Cardiac muscle cell (in vitro differentiated cells and primary cell): ENCODE measurements at places on chromosomes 6 and 20. TPM values are rescaled to one million over a fixed set of nuclear protein-coding genes. Genes with fewer than 3 reads are reported as not detected.
A peak's percentile ranks its signal among the peaks of the same experiment; 100 is the strongest.

GRCh38 chr20:54105653-54106052, 35.3 kb upstream of the BCAS1 start:
- no peak for DNase-seq

DNA sequence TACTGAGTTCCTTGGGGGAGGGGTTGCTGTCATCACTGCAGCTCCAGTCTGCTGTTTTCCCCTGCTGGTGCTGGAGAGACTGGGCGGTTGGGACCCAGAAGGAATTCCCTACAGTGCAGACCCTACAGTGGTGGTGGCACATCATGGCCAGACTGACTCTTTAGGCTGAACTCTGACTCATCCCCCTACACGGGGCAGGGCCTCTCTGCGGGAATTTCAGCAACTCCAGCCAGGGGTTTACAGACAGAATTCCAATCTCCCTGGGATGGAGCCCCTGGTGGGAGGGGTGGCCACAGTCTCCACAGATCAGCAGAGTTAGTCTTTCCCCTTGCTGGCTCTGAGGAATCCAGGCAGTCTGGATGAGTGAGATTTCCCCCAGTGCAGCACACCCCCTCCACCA, 46.9 kb upstream of the MAPK13 start:
- no peak for DNase-seq

GRCh38 chr6:83860782-83861495, 1.4 kb downstream of the CYB5R4 start:
- no peak for DNase-seq

- DNase-seq, result no peak
Measured at GRCh38 chr6:16663901-16664300, 97.4 kb downstream of the ATXN1 start.

DNA sequence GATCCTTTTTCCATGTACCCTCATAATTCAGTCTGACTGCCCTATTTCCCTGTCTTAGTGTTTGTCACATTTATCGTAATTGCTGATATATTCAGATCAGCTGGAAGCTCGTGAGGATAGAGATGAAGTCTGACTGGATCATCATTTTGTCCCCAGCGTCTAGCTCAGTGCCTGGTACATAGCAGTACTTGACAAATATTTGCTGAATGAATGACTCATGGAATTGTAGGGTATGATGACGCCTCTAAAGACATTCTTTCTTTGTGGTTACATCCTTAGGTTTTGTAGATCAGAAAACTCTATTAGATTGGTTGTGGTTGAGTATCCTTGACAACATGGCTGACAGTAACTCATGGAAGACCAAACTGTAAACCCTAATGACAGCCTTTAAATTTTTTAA, 68.9 kb downstream of the MTHFD1L start:
- DNase-seq, result no peak

DNA sequence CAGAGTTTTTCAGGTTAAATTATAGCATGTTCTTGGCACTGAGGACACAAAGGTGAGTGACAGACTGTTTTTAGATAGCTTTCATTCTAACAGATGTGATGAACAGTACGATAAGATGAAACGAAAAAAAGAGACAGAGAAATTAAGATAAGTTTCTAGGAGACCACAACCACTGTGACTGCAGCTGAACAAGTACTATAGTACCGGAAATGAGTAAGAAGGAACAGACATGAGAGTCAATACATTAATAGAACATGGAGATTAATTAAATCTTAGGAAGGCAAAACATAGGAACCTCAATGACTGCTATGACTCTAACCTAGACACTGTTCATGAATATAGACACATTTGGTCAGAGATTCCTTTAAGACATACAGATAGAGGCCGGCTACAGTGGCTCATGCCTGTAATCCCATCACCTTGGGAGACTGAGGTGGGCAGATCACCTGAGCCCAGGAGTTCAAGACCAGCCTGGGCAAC, 40.2 kb downstream of the HBS1L start:
- DNase-seq, result no peak

DNA sequence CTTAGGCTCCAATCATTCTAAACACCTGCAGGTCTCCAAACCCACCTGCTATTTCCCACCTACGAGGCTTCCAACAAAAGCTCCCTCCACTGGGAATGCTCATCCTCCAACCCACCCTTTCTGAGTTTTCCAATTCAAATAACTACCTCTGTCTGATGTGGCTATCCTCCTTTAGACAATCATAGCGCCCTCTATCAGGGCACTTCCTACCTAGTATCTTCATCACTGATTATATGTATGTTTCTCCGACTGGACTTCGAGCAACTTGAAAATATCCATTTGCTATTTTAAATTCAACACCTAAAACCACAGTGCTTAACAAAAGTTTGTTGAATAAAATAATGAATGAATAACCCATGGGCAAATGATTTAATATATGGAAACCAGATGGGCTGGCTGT, 41.3 kb downstream of the MTFR2 start:
- DNase-seq, result no peak

- DNase-seq, result peak; percentile 42
Measured at GRCh38 chr6:89984926-89985750, 90.9 kb downstream of the GJA10 start.

- DNase-seq, result no peak
Measured at GRCh38 chr6:96184798-96185197, 169.0 kb downstream of the FUT9 start.

DNA sequence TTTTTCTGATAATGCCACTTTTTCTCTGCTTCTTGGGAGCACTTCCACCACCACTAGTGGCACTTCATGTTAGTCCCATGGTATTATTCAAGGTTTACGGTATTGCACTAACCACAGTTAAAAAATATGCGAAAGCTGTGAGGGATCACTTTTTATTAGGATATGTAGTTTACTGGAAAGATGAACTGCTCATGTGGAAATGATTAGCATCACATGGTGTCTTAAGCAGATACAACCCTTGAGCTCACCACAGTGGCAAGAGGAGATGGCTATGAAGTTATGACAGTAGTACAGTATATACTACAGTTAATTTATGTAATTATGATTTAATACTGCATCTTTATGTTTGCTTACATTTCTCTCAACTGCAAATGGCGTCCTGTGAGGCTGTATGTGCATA, 134.5 kb upstream of the HMGN3 start:
- no peak for DNase-seq

DNA sequence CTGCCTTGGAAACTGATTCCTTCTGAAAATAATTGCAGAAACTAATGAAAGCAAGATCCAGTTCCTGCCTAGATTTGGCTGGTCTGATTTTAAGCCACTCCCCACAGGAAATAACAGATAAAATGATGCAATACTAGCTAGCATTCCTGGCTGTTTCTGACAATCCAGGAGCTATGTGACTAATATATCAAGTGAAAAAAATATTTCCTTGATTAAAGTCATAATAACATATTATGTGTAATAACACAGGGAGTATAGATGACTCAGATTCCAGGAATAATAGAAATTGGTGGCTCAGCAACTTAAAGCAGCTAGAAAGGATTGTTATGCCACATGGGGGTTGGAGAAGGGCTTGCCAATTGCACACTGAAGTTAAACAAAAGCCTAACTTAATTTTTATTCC, 182.7 kb upstream of the SALL4 start:
- DNase-seq, result no peak

DNA sequence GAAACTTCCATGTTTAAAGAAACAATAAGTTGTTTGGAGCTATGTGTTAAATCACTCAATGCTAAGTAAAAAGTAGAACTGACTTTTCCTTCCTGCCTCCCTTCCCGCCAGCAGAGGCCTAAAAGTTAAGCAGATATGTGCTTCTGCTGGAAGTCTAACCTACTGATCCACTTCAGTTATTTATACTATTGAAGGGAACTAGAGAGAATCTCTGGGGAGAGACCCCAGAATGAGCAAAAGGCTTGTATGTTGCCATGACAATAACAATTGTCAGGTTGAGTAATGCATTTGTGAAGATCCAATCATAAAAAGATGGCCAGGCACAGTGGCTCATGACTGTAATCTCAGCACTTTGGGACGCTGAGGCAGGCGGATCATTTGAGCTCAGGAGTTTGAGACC, 24.7 kb downstream of the MGME1 start:
- DNase-seq, result no peak

DNA sequence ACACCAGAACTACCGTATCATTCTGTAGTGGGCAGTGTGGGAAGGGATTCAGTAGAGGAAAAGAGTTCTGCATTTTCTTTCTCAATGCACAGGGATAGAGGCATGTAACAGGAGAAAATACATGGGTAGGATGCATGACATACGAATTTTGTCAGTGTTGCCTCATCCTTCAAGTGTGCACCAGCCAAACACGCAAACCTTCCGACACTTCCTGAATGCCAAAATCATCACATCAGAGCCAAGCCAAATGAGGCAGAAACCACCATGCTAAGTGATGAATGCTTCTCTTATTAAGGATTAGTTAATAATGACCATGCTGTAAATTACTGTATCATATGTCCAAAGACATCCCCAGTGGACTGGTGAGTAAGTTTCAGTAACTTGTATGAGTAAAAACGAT, 27.3 kb downstream of the RAMACL start:
- peak; percentile 77 for DNase-seq

DNA sequence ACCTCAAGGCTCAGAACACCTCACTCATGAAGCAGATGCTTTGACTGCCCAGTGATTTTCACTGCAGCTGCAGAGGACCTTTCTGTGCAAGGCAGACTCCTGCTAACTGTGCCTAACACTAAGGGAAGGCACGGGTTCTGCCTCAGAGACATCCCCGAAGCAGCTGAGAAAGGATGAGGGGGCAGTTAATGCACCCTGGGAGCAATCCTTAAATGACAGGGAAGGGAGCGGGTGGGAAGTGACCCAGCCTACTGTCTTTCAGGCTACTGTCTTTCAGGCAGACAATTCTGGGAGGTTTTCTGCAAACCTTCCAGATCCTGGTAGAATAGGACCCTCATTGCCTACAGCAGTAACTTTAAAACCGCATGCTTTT, 55.3 kb downstream of the NDUFAF5 start:
- no peak for DNase-seq

GRCh38 chr20:57512432-57512831, 12.5 kb downstream of the CTCFL start:
- DNase-seq, result no peak

- no peak for DNase-seq
Measured at GRCh38 chr20:3189561-3190131, 14.8 kb downstream of the DDRGK1 start.

DNA sequence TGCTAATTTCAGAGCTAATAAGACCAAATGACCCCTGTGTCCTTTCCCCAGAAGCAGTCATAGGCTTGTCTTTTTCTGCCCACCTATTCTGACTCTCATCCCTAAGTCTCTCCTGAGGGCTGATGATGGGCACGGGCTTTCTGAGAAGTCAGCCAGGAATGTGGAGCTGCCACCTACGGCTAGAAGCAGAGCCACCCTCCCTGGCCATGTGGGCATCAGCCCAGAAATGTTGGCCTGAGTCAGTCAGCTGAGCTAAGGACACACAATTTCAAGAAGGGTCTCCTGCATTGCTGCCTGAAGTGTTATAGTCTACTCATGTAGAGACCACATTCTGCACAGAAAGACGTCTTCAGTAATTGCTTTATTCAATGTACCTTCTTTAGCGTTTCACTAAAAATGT, 17.1 kb downstream of the MYLIP start:
- DNase-seq, result no peak

- DNase-seq, result no peak
Measured at GRCh38 chr20:57422254-57422653, 31.1 kb downstream of the RBM38 start.

- DNase-seq, result no peak
Measured at GRCh38 chr20:54794110-54794509, 318.7 kb downstream of the DOK5 start.

GRCh38 chr6:43267619-43268354, 24.5 kb downstream of the TTBK1 start:
- DNase-seq, result no peak

- DNase-seq, result peak; percentile 38
Measured at GRCh38 chr6:23584134-23584763, 541.8 kb upstream of the NRSN1 start.

DNA sequence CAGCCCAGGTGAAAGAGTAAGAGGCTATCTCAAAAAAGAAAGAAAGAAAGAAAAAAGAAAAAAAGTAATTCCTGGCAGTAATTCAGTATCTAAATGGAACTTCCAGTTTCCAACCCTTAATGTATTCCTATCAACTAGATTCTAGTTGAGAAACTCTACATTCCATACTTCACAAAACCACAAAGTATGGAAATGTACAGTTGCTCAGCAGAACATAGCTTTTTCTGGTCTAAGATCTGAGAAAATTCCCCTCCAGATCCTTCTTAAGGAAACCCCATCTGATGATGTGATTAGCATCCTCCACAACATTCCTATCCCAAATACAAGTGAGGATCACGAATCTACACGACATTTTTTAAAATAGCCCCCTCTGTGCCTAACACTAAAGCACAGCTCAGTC, 3.6 kb downstream of the ARMH2 start:
- DNase-seq, result peak; percentile 41

DNA sequence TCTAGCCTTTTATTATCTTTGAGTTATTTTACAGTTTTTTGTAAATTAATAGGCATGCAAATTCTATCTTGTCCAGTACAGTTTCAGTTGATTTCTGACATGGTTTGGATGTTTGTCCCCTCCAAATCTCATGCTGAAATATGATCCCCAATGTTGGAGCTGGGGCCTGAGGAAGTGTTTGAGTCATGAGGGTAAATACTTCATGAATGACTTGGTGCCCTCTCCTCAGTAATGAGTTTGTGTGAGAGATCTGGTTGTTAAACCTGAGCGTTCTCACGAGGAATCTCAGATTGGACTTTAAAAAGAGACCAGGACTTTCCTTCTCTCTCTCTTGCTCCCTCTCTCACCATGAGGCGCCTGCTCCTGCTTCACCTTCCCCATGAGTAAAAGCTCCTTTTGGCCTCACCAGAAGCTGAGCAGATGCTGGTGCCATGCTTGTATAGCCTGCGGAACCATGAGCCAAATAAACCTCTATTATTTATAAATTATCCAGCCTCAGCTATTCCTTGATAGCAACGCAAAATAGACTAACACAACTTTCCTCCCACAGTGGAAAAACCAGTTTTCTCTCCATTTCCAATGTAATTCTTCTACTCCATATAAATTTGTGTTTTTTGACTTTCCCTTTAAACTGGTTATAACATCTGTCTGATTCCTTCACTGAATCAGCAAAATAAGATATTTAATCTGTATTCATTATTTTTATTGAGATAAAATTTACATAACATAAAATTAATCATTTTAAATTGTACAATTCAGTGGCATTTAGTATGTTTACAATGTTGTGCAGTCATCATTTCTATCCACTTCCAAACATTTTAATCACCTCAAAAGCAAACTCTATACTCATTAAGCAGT, 78.7 kb upstream of the PRSS16 start:
- peak; percentile 37 for DNase-seq

DNA sequence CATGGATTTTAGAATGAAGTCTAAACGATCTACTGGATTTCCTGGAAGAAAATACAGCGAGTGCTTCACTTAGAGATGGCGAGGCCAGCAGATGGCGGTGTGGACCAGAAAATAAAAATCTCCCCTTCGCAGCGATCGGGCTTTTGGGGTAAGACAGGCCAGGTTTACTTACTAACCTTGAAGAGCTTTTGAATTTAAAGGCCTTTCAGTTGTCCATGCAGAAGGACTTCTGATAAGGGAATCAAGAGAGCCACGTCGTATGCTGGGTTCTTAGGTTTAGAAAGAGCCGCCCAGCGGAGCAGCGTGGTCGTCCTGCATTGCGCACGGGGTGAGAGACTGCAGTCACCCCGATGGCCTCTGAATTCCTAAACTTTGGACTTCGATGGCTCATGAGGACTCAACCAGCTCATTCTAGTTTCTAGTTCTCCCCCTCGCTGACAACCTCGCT, 125.2 kb upstream of the RALGAPA2 start:
- peak; percentile 62 for DNase-seq

The TPD52L2 gene
- total RNA-seq, result 103 and 105 TPM in 2 replicates

The LY6G6D gene
- not detected in 2 replicates for total RNA-seq

The EBF4 gene
- 14.8 and 24.2 TPM in 2 replicates for total RNA-seq

The NXT1 gene
- total RNA-seq, result 27.4 and 39.1 TPM in 2 replicates

The DYNLRB1 gene
- 132 and 155 TPM in 2 replicates for total RNA-seq

The CDSN gene
- not detected in 2 replicates for total RNA-seq

The LST1 gene
- 1.7 TPM in 1 of 2 replicates, not detected in the other for total RNA-seq
